ENCODE measurements at places on chromosomes 16 and 17.

GRCh38 chr17:33438578-33438977, 145.5 kb upstream of the ASIC2 start:
- no peak for DNase-seq

GRCh38 chr16:53504665-53505064, 1.7 kb upstream of the AKTIP start:
- no peak for DNase-seq

GRCh38 chr17:62749926-62750325, 58.2 kb downstream of the MARCHF10 start:
- no peak for DNase-seq

GRCh38 chr17:63697341-63698286, 2.3 kb downstream of the LIMD2 start:
- DNase-seq, result peak; percentile 55

- DNase-seq, result no peak
These were observed 91.3 kb downstream of the SNX29 start for GRCh38 chr16:12067714-12068401.

DNA sequence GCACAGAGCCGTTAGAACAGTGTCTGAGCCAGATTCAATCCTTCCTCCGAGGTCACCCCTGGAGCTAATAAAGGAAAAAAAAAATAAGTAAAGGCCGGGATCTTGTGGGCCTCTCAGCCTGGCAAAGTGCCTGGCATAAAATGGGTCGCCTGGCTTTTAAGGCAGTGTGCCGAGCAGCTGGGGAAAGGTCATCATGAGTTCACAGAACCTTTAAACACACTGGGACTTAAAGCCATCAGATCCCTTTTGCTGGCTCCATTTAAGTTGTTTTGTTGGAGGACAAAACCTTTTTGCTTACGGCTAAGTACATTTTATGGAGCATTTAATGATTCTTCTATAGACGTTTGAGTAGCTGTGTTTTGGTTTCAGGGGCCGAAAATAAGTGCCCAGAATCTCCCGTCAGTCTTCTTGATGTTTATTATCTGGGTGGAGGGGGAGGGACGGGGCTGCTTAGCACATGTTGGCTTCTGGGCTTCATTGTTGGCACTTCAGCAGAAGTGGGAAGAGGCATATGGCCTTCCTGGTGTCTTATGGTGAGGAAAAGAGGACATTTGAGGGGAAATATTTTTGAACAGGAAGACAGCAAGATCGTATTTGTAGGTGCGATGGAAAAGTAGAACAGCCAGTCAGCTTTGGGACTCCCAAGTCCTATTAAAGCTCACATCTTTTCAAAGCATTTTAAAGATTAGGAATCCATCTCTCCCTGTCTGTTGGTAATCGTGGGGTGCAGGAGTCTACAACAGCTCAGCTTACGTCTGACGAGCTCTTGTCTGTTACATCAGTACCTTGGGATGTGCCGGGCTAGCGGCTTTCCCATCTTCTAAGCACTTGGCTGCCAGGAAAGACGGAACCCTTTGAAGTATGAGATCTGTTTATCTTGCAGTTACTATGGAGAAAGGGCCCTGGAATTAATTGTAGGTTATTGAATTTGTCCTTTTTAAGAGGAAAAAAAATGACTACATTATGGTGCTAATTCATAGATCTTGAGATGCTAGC, 31.1 kb downstream of the RBFOX1 start:
- peak; percentile 48 for DNase-seq
